ENCODE measurements at places on chromosomes 16 and 17.

DNA sequence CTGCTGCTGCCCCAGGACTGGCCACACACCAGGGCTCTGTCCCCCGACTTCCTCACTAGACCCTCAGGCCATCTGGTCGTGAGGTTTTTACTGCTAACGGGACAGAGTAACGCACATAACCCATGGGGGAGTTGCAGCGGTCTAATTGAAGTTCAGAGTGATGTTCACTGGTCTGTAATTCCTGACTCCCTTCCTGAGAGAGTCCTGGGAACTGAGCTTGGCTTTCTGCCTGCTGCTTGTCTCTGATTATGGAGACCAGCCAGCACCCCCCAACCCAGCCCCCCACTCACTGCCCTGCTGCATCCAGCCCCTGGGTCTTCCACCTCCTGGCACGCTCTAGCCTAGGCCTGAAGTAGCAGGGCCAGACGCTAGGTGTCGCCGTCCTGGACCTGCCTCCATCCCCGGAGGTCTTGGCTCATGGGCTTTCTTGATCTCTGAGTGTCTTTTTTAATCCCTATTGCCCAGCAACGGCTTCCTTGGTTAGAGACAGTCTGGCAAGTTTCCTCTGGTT lies 192.9 kb downstream of the CCDC182 start:
- no peak for DNase-seq

DNA sequence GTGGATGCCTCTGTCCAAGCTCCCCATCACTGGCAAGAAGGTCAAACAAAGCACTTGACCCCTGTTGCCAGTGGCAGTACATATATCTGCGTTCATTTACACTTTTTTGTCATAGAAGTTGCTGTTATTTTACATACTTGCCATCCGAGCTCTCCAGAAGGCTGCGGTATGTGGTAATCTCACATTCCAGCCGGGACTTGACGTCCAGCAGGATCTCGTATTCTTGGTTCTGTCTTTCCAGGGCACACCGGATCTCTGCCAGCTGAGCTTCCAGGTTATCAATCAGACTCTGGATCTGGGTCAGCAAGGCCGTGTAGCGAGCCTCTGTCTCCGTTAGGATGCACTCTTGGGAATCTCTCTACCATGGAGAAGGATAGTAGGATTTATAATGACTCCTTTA lies 6.6 kb downstream of the KRT39 start:
- no peak for DNase-seq

DNA sequence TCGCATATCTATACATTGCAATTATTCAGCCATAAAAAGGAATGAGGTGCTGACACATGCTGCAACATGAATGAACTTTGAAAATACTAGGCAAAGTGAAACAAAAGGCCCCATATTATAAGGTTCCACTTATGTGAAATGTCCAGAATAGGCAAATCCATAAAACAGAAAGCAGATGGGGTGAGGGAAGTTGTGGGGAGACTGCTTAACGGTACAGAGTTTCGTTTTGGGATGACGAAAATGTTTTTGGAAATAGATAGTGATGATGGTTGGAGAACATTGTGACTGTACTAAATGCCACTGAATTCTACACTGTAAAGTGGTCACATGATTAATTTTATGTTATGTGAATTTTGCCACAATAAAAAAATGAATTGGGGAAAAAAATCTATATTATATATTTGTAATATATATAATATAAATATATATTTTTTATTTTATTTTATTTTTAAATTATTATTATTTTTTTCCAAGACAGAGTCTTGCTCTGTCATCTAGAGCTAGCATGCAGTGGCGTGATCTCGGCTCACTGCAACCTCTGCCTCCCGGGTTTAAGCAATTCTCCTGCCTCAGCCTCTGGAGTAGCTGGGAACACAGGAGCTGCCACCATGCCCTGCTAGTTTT lies 4.2 kb upstream of the GNA13 start:
- no peak for DNase-seq

DNA sequence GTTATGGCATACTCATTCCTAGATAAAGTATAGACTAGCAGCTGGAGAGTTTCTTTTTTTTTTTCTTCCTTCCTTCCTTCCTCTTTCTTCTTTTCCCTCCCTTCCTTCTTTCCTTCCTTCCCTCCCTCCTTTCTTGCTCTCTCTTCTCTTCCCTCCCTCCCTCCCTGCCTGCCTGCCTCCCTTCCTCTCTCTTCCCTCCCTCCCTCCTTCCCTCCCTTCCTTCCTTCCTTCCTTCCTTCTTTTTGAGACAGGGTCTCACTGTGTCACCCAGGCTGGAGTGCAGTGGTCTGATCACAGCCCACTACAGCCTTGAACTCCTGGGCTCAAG lies 7.0 kb upstream of the SNTB2 start:
- no peak for DNase-seq

GRCh38 chr16:11327277-11328171 lies 17.7 kb upstream of the RMI2 start:
- DNase-seq: no peak

- no peak for DNase-seq
Measured at GRCh38 chr17:64499805-64500486, 3.1 kb upstream of the POLG2 start.

DNA sequence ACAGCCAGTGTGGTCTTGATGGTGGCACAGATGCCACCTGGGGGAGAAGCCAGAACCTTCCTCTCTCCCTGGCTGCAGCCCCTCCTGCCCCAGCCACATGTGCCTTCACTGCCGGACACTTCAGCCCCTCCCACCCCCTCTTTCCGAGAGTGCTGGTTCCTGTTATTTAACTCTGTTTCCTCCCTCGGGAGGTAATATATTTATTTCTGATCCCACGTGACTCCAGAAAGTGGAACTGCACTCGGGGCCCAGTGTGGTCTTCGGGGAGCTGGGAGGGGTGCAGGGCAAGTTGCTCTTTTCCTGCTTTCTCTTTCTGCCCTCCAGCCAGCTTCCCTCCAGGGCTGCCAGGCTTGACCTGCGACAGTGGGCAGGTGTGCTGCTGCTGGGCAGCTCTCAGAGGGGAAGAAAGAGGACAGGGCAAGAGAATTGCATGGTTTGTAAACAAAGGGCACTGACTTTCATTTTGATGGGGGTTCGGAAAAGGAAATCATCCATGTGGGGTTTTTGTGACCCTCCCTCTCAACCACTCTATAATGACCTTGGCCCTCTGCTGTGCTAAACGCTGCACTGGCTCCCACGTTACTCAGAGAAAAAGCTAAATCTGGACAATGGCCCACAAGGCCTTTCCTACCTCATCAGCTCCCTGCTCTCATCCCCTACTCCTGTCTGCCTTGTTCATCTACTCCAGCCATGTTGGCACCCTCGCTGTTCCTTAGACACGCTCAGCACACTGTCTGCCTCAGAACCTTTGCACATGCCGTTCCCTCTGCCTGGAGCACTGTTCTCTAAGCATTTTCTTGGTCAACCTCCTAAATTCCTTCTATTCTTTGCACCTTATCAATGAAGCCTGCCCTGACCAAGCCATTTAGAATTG lies 8.2 kb upstream of the CIITA start:
- no peak for DNase-seq

GRCh38 chr16:87815567-87815966 lies 49.8 kb upstream of the KLHDC4 start:
- no peak for DNase-seq

DNA sequence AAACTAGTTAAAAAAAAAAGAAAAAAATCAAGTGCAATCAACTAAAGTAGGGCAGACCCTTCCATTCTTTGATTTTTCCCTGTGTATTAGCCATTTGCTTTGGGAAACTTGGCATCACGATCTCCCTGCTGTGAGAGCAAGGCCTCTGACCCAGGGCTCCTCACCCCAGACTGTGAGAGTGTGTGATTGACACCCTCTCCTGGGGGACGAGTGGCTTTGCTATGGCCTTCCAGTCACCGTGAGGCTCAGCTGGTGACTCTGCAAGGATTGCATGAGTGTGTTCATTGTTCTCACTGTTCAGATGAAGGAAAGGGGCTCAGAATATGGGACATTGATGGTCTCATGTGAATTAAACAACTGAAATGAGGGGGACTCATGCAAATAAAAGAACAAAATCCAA lies 69.0 kb upstream of the BCAR1 start:
- no peak for DNase-seq

DNA sequence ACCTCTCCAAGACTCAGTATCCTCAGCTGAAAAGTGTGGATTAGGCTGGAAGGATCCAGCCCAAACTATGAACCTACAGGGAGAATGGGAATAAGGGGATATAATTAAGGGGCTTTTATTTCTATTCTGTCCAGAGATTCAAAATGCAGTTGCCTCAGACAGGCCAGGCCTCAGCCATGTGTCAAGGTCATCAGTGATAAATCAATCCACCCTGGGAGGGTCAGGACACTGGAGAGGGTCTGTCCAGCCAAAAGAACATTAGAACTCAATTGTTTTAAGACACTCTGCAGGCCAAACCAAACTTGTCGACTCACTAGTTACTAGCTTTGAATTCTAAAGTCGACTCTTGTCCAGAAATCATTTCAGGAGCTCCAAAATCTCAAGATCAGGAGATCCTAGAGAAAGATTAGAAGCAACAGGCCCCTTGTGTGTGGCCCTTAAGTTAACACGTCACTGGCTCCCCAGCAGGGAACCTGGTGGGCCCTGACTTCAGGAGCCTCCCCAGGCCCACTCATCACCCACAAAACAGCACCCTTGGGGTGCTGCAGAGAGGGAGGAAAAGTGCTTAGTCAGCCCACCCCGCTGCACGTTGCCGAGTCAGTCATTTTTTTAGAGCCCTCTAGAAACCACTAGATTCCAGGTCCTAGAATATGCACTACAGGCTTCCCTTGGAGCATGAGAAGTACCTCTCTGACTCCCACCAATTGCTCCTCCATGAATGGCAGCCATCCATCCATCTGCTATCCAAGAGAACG lies 156.8 kb downstream of the XYLT1 start:
- no peak for DNase-seq
